ENCODE measurements at places on chromosomes 3 and 15.

DNA sequence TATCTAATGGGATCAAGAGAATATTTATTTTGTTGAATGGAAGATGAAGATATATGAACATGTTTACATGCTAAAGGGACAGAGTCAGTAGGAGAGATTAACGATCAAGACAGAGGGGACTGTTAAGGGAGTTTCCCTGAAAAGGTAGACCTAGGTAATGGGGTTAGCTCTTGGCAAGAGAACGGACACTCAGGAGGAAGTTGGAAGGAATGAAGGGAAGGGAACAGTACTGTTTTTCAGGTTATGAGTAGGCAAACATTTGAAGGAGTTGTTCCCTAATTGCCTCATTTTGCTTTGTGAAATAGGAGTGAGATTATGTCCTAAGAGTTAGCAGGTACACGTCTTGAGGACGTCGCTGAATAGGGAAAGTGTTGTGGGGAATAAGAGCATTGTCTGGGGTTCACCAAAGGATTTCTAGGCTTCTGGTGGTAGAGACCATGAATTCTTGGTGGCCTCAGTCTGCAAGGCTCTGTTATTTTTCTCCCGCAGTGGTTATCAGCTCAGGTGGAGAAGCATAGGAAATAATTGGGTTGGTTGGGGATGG is 41.3 kb downstream of the PDE8A start:
- DNase-seq, result no peak

DNA sequence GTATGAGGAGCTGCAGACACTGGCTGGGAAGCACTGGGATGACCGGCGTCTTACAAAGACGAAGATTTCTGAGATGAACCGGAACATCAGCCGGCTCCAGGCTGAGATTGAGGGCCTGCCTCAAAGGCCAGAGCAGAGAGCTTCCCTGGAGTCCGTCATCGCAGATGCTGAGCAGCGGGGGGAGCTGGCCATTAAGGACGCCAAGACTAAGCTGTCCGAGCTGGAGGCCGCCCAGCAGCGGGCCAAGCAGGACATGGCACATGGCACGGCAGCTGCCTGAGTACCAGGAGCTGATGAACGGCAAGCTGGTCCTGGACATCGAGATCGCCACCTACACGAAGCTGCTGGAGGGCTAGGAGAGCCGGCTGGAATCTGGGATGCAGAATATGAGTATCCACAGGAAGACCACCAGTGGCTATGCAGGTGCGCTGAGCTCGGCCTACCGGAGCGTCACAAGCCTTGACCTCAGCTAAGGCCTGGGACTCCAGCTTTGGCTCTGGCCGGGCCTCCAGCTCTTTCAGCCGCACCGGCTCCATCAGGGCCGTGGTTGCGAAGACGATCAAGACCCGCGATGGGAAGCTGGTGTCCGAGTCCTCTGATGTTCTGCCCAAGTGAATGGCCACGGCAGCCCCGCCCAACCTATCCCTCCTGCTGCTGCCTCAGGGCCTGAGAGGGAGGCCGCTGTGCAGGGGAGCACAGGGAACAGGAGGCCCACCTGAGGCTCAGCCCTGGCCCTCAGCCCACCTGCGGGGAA is 9.2 kb upstream of the SHC4 start:
- no peak for DNase-seq

- no peak for DNase-seq
Observed at GRCh38 chr3:23889950-23890349, 26.8 kb downstream of the NKIRAS1 start.

DNA sequence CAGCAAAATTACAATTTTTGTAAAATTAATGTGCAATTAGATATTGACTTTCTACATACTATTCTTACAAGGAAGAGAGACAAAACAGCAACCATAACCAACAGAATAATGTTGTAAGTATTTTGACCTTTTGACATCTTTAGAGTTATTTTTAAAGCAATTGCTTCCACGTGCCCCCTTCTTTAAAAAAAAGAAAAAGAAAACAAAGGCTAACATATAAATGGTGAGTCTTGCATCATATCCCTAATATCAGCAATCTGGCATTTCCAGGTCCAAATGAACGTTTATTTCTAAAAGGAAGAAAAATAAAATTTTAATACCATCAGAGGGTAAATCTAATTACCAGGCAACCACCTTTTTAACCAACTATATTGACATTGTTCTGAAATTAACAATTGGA is 19.3 kb upstream of the STRIT1 start:
- DNase-seq, result no peak

- no peak for DNase-seq
Observed at GRCh38 chr3:133329626-133330025, 70.2 kb upstream of the BFSP2 start.

DNA sequence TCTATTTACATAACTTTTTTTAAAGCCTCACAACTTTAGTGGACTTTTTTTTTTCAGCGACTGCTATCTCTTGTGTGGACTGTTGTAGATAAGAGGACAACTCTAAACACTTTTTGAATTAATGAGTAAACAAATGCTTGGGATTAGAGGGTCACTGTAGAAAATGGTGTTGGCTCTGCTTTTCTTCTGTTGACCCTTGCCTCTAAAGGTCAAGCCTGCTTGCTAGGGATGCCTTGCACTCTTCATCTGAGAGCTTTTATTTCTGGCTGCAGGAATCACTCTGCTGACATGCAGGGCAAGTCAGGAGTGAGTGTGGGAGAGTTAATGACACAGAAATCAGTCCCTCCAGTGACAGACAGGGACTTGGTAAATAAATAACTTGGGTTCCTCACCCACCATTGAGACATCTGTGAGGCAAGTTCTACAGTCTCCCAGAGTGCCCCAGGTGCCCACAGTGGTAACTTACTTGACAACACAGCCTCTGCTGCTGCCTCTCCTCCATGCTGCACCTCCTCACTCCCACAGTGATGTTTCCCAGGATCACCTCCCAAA is 390.1 kb downstream of the IL20RB start:
- no peak for DNase-seq

- DNase-seq, result no peak
Observed at GRCh38 chr3:115384381-115384780, 237.3 kb upstream of the ZBTB20 start.

Data from upper lobe of left lung (tissue), 6 donors.